ENCODE measurements at places on chromosomes 7 and 10. TPM values are rescaled to one million over a fixed set of nuclear protein-coding genes. Genes with fewer than 3 reads are reported as not detected.

ANXA8 gene
- not detected for total RNA-seq

PLXDC2 gene
- total RNA-seq = not detected

CYP51A1 gene
- 76.7 TPM for total RNA-seq

ANKRD1 gene
- not detected for total RNA-seq

SLC26A3 gene
- not detected for total RNA-seq

CDH23 gene
- total RNA-seq = 6.2 TPM

RNF133 gene
- total RNA-seq = not detected

GNAT3 gene
- not detected for total RNA-seq

NANOS1 gene
- 0.73 TPM for total RNA-seq

ELN gene
- 1.1 TPM for total RNA-seq

NEUROG3 gene
- total RNA-seq = not detected

GPR26 gene
- total RNA-seq = not detected

GRB10 gene
- 9.7 TPM for total RNA-seq

LIPM gene
- not detected for total RNA-seq

GBX1 gene
- not detected for total RNA-seq

ZFAND4 gene
- 19.6 TPM for total RNA-seq

JCAD gene
- total RNA-seq = 0.43 TPM

ARHGEF35 gene
- 7.2 TPM for total RNA-seq

A1CF gene
- total RNA-seq = not detected

CAV1 gene
- not detected for total RNA-seq

OLAH gene
- 9.9 TPM for total RNA-seq

PRPS1L1 gene
- not detected for total RNA-seq

FFAR4 gene
- total RNA-seq = not detected

HTR7 gene
- not detected for total RNA-seq

GPER1 gene
- 0.10 TPM for total RNA-seq

CLDN4 gene
- total RNA-seq = 0.22 TPM

ANKRD7 gene
- total RNA-seq = not detected

GPC2 gene
- 15.6 TPM for total RNA-seq

NXPH1 gene
- not detected for total RNA-seq

DLX5 gene
- total RNA-seq = not detected

LRIT1 gene
- not detected for total RNA-seq

SUN3 gene
- total RNA-seq = 0.98 TPM

CALML3 gene
- not detected for total RNA-seq

FAM25G gene
- total RNA-seq = not detected

ZNF503 gene
- total RNA-seq = not detected

VWA2 gene
- not detected for total RNA-seq

AGR2 gene
- not detected for total RNA-seq

PFKP gene
- 164 TPM for total RNA-seq

NUP42 gene
- 35.8 TPM for total RNA-seq

NRG3 gene
- total RNA-seq = not detected

GIMAP1 gene
- total RNA-seq = 32.8 TPM

SPDYE8 gene
- not detected for total RNA-seq

CRHR2 gene
- total RNA-seq = not detected

EGR2 gene
- total RNA-seq = 2.8 TPM

NKX1-2 gene
- total RNA-seq = not detected

TAS2R3 gene
- 1.3 TPM for total RNA-seq

OR13A1 gene
- total RNA-seq = not detected

OPALIN gene
- total RNA-seq = not detected

HTR5A gene
- total RNA-seq = not detected

AS3MT gene
- 0.58 TPM for total RNA-seq

CHAT gene
- total RNA-seq = not detected

ASAH2 gene
- total RNA-seq = 1.6 TPM

OPN1SW gene
- total RNA-seq = not detected

IGF2BP3 gene
- total RNA-seq = 0.50 TPM

SPACDR gene
- total RNA-seq = 3.9 TPM

IFIT5 gene
- 16.2 TPM for total RNA-seq

NPFFR1 gene
- total RNA-seq = not detected

DENND2A gene
- total RNA-seq = not detected
